ENCODE measurements at places on chromosomes 6 and 20.

- DNase-seq: no peak
Measured at GRCh38 chr6:134345789-134346188, 27.9 kb upstream of the SGK1 start.

DNA sequence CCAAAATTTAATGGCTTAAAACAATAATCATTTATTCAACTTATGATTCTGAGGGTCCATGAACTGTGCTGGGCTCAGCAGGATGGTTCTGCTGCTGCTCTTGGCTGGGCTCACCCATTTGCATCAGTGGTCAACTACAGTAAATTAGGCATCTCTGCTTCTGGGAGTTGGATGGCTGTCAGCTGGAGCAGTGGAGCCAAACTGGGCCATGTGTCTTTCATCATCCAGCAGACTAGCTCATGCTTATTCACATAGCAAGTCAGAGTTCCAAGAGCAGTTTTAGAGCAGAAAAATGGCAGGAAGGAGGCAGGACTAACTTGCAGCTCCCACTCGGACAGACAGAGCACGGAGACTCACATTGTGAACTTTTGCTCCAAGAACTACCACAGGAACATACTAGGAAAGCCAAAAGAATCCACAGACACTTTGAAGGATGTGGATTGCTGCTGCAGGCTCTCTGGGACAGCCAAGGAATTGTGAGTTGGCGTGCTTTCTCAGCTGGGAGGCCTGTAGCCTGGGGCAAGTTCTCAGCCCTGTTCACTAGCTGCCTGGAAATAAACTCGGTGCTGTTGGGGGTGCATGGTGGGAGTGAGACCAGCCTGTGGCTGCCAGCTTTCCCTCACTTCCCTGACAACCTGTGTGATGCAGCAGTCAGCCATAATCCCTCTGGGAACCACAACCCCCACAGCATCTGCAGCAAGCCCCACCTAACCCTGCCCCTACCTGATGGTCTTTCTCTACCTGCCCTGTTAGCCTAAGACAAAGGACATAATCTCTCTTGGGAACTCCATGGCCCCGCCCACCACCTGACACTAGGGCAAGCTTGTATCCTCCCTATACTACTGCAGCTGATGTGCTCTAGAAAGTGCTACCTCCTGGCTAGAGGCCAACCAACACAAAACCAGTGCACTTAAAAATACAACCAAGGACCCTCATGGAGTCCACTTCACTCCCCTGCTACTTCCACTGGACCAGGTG is 129.0 kb downstream of the JPH2 start:
- no peak for DNase-seq

DNA sequence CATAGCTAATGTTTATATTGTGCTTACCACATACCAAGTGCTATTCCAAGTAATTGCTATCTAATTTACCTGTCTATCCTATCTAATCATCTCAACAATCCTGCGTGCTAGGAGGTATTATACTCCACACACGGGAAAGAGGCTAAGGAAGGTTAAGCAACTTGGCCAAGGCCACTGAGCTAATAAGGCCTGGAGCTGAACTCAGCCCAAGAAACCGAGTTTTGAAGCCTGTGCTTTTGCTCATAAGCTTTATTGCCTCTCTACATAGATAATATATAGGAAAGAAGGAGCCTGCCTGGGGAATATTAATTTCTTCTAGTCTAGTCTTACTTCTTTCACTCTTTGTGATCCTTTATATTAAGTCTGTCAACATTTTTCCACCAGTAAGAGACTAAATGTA is 67.8 kb upstream of the ADGRF4 start:
- no peak for DNase-seq

DNA sequence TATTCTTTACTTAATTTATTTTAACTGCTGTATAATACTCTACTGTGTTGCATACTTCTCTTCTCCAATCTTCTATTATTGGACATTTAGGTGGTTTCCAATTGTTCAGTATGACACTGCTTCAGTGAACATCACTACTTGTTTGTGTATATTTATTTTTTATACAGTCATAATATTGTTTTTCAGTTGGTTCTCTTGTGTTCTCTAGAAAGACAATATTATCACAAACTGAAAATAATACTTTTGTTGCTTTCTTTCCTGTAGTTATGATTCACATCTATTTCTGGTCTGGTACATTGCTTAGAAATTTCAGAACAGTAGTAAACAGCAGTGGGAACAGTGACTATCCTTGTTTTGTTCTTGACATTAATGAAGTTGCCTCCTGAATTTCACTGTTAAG is 62.8 kb upstream of the GTSF1L start:
- no peak for DNase-seq

- DNase-seq: no peak
Measured at GRCh38 chr6:44049989-44050871, 77.0 kb downstream of the MRPL14 start.

DNA sequence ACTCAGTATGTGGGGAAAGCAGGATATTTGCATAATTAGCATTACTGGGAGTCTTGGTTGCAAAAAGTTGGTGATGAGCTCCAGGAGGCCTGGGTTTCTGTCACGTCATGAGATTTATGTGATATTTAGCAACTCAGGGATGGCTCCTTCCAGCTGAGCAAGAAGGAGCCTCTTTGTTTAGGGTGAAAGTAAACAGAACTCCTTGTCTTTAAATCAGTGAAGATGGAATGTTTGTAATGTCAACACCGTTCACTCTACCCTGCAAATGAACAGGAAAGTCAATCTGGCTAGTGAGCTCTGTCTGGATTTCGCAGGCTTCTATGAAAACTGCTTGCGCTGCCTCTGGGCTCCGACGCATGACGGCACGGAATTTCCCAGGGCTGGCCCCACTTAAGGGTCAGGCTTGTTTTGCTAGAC is 86.9 kb downstream of the PXDC1 start:
- DNase-seq: no peak

- no peak for DNase-seq
Measured at GRCh38 chr20:62159839-62160238, 16.3 kb downstream of the SS18L1 start.

- DNase-seq: no peak
Measured at GRCh38 chr20:60271597-60271996, 313.4 kb downstream of the CDH26 start.

- DNase-seq: no peak
Measured at GRCh38 chr6:35214869-35215664, 1.3 kb downstream of the SCUBE3 start.

GRCh38 chr20:41138475-41139226 is 1.3 kb downstream of the PLCG1 start:
- no peak for DNase-seq
